ENCODE measurements at places on chromosomes 6 and 20.

DNA sequence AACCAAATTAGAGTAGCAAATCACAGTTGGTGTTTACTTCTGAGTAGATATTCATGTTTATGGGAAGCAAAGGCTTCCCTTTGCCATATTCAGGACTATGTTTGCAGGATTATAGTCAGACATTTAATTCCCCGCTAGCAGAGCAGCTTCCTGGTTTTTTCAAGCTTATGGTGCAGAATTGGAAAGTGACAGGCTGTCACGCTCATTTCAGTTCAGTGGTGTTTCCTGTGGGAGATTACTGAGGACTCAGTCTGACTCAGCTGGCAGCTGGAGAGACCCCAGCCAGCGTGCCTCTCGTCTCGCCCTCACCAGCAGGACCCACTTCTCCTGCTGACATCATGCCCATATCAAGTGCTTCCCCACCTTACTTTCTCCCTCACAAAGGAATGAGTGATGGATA is 85.1 kb downstream of the LYRM2 start:
- no peak for DNase-seq

DNA sequence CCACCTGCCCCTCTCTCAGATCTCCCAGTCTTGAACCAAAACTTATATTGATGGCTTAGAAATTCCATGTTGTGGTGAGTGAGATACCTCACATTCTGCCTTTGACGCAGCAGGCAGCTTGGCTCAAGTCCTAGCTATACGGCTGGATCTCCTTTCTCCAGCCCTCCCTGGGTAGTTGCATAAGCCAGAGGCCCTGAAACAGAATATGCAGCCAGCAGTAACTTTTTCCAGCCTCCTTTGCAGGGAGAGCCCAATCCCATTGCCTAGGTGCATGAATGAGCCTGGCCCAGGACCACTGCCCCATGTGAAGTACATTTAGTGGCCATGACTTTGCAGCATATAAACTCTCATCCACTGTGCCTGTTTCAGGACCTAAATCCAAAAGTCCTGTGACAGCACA is 202.2 kb upstream of the CDYL start:
- DNase-seq: no peak

DNA sequence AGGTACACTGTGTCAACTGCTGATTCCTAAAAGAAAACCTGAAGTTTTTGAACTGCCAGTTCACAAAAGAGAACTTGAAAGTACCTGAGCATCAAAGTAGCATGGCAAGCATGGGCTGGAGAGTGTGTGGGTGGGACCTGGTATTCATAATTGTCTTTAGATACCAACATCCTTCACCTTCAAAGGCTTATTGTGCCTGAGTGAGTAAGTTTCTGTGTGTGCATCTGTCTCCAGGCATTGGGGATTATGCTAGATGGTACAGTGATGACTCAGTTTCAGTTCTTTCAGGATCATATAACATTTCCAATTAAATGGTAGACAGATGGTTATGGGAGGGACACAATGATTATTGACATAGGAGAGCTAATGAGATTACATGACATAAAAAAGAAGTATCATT is 238.5 kb downstream of the ZFAND3 start:
- no peak for DNase-seq

DNA sequence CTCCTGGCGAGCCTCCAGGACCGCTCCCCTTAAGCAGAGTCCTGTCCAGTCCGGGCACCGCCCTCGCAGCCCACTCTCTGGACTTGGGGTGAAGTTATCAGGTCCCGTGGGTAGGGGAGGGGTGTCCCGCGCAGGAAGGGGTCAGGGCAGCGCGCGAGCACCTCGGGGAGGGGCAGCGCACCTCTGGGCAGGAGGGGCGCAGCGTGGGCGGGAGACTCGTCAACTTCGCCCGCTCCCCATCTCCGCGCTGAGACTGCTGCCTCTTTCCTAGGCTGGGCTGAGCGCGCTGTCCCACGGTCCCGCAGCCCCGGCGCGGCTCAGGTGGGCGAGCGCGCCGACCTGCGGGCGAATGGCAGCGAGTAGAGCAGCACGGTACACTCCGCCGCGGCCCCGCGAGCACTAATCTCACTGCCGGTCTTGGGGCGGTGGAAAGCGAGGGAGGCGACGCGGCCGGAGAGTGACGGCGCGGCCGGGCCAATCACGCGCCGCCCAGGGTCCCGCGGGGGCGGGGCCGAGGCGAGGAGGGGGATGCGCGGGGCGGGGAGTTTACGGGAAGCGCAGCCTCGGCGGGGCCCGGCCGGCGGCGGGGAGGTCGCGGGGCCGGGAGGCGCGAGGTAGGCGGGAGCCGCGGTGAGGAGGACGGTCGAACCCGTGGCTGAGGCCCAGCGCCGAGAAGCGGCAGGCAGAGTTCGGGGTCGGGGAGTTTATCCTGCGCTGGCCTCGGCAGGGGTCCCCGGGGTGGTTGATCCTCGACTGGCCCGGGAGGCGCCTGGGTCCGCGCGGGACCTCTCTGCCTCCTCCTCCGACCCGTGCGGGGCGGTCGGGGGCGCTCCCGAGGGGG is at the start of gene MAN1A1:
MAN1A1 (minus strand) TSS at position 401 of the 841 bp plus-strand sequence. CDS start 696 bp downstream, outside the sequence.
- peak; percentile 87 for DNase-seq

- no peak for DNase-seq
Measured at GRCh38 chr6:131368198-131368911, 204.7 kb upstream of the ARG1 start.

Data from right renal pelvis (tissue), 4 donors.